Endothelial cell (in vitro differentiated cells): ENCODE measurements at places on chromosomes 2 and 18.

DNA sequence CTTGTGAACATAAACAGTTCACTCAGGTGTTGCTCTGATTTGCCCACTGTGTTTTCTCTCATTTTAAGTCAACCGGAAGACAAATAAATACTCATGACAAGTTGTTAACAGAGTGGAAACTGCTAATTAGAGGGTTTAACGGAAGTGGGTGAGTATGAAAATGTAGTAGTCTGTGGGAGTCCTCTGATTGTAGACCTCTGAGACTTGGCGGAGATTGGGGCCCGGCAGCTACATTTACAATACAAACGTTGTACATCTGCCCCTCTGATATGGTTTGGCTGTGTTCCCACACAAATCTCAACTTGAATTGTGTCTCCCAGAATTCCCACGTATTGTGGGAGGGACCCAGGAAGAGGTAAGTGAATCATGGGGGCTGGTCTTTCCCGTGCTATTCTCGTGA is 107.3 kb upstream of the FAM98A start:
- DNase-seq, result no peak

GRCh38 chr2:2095360-2096093 is 235.5 kb downstream of the MYT1L start:
- no peak for DNase-seq

DNA sequence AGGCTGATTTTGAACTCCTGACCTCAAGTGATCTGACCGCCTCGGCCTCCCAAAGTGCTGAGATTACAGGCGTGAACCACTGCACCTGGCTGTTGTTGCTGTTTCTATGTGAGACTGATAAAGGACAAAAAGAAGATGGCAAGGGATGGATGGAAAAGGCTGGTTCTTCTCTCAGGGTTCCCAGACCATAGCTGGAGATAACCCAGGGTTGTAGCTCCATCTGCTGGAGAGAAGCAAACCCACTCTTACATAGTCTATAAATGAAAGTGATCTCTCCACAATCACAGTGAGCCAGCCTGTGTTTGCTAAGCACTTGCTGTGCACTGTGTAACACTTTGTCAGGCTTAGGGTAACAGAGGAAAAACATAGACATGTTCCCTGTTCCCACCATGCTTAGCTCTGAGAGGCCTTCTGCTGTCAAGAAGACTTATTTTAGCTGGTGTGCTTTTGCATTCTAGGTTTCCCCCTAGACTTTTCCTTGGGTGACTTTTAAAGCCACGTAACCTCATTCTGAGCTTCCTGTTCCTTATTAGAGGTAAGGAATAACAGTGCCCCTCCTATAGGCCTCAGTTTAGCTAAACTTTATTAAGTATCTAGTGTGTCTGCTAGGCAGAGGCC is 49.7 kb downstream of the LIMS1 start:
- DNase-seq, result peak; percentile 56

DNA sequence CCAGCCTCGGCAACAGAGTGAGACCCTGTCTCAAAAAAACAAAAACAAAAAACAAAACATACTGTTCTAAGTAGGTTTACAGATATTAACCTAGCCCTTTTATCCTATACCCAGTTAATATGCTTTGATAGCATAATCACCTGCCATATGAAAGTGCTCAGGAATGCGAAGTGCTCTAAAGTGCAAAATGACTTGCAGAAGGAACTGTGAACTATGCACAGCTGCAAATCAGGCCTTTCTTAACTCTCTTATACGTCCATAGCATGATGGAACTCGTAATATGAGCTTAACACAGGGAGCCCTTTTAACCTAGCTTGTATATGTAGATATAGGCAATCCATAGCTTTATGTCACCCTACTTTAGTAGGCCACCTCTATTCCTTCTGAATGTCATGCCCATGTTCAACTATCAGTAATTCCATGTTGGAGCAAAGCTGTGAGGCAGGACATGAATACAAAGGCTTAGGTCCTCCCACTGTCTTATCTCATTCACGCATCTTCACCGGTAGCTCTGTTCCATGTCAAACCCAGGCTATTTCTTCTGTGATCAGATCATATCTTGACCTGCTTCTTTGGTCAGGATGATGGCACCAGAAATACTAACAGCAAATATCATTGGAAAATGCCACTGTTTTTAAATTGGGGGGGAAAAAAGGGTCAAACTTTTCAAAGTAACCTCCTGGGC is 72.9 kb downstream of the PRPF40A start:
- DNase-seq, result no peak

DNA sequence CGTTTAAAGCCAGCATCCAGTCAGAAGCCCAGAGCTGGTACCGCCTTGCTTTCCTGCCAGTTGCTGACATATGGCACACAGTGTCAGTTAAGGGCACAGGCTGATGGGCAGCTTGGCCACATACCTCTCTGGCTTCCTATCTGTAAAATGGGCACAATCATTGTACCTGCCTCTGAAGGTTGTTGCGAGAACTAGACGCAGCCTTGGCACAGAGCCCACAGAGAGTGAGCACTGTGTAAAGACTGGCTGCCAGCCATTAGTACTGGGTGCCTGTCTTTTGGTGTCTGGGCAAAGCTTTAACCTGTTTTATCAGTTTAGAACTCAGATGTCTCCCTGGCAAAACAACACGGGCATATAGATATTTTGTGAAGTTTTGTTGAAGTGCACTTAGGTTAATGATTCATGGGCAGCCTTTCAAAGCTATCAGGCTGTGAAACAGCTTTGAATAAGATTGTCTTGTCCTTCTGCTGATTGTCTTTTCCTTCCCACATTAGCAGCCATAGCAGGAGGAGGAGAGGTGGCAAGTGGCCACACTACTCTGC is 269.5 kb downstream of the NEDD4L start:
- no peak for DNase-seq
